ENCODE measurements at places on chromosomes 7 and 10. TPM values are rescaled to one million over a fixed set of nuclear protein-coding genes. Genes with fewer than 3 reads are reported as not detected.

The NAPEPLD gene
- 3.6 TPM for total RNA-seq

The INSIG1 gene
- total RNA-seq = 168 TPM

The VAX1 gene
- not detected for total RNA-seq

The GIMAP7 gene
- not detected for total RNA-seq

The UBE2D1 gene
- total RNA-seq = 12.1 TPM

The KCP gene
- 1.4 TPM for total RNA-seq

The STK17A gene
- 69.8 TPM for total RNA-seq

The MMRN2 gene
- 1.9 TPM for total RNA-seq

The PNLIPRP3 gene
- total RNA-seq = 0.13 TPM

The LBX1 gene
- not detected for total RNA-seq

The TFPI2 gene
- not detected for total RNA-seq

The ZNF804B gene
- total RNA-seq = not detected

DNA sequence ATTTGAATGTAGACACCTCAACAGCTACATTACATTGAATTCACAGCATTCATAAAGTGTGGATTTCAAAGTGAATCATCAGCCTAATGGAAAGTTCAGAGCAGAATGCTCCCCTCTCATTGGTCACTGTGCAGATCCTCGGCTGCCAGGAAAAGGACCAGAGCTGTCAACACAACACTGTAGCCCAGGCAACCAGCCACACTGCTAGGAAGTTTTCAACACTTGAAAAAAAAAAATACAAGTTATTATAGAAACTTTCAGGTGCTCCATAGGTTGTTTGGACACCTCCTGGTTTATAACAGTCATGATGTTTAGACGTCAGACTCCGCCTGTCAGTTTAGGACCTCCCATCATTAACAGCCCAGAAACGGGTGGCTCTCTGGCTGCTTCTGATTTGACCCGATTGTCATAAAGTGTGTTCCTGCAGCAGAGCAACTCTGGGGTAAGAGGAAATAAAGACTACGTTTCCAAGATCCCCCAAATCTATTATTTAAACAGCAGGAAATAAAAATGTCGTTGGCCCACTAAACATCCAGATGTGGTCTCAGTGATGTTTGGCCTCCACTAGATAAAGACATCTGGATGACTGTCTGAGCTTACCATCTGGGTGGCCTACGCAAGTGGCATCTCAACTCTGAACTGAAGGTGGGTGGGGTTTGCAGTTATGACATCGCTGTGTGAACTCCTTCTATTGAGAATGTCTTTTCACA lies 117.4 kb downstream of the CABCOCO1 start:
- DNase-seq = peak; percentile 80

GRCh38 chr10:78349911-78350663 lies 316.4 kb downstream of the RPS24 start:
- no peak for DNase-seq

GRCh38 chr7:22577470-22578001 lies 77.5 kb upstream of the STEAP1B start:
- peak; percentile 94 for DNase-seq

- no peak for DNase-seq
Measured at GRCh38 chr10:124388476-124388822, 30.3 kb downstream of the OAT start.

DNA sequence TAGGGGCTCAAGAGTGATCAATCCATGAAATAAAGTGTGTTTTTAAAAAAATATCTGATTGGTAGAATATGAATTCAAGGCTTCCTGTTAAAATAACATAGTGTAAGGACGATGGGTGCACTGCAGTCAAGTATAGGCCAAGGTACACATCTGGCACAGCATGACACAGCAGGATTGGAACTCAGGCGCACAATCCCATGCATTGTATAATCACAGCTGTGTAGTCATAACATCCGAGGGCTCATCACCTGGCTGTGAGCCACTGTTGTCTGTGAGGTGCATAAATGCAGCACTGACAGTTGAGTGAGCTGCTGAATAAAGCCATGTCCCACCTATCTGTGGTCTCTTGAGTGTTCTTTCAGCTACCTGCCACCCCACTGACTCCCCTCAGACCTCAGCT lies 142.3 kb upstream of the HPS1 start:
- peak; percentile 57 for DNase-seq

- no peak for DNase-seq
Measured at GRCh38 chr7:80771523-80771922, 133.1 kb downstream of the CD36 start.

GRCh38 chr10:73922007-73922863 lies 11.3 kb downstream of the PLAU start:
- DNase-seq = no peak

DNA sequence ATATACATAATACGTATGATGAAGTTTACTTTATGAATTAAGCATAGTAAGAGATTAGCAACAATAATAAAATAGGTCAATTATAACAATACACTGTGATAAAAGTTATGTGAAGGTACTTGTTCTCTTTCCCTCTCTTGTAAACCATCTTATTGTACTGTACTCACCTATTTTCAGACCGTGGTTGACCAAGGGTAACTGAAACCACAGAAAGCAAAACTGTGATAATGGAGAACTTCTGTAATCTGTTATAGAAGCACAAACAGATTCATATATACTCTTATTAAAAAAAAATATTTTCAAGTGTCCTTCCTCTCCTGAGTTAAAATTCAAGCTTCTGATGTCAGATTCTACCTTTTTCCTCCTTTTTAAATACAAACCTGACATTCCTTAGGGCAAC lies 1247.8 kb upstream of the SORCS1 start:
- DNase-seq = no peak

- DNase-seq = no peak
Measured at GRCh38 chr7:71636329-71636728, 504.4 kb downstream of the GALNT17 start.

DNA sequence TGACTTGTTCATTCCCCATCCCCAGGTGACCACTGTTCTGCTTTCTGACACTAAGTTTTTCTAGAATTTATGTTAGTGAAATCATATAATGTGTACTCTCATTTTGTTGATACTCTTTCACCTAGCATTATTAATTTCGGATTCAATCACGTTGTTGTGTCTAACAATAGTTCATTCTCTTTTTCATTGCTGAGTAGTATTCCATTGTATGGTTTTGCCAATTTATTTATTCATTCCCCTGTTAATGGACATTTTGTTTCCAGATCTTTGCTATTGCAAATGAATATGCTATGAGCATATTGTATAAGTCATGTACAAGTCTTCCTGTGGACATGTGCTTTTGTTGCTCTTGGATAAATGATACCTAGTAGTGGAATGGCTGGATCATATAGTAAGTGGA lies 146.4 kb downstream of the FAM204A start:
- DNase-seq = no peak

DNA sequence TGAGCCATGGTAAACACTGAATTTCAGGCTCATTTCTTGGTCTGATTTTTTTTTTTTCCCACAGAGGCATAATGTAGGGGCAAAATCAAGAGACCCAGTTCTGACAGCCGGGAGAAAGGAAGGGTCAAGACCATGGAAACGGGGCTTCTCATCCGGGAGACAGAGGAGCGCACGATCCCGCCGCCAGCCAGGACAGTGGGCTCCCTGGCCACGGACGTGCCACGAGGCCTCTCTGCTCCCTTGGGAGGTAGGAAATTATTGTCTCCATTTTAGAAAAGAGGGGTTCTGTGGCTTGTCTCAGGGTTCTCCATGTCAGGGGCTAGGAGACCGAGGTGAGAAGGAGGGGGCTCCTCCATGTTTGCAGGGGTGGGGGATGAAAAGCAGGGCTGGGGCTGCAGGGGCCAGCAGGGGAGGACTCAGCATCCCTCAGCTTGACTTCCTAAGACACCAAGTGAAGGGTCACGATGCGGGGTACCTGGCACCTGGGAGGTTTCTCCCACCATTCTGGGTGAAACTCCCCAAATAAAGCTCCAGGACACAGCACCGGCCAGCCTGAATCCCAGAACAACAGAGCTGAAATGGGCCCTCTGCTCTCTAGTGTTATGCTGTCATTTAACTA lies 37.6 kb downstream of the PPIF start:
- no peak for DNase-seq

GRCh38 chr7:51242881-51243518 lies 73.6 kb downstream of the COBL start:
- no peak for DNase-seq

DNA sequence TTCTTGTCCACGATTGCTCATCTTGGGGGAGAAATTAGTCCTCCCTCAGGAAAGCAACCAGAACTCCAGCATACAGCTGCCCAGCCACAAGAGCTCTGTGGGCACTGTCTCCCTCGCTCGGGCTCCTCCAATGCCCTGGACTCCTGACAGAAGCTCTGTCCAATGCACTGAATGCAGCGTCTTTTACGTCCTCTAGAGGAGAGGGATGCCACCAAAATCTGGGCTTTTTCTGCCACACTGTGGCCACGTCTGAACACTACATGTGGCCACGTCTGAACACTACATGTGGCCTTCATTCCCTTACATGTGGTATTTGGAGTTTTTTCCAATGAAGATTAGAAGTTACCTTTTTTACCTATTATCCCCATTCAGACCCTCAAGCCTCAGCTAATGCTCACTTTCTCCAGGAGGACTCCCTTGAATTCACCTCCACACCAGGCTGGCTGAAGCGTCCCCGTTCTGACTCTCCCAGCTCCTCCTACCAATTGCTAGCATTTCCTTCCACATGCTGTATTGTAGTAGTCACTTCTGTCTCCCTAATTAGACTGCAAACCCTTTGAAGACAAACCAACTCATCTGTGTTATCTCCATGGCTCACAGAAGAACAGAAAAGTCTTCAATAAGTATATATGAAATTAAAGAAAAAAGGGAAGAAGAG lies 134.3 kb upstream of the PDE1C start:
- peak; percentile 83 for DNase-seq

DNA sequence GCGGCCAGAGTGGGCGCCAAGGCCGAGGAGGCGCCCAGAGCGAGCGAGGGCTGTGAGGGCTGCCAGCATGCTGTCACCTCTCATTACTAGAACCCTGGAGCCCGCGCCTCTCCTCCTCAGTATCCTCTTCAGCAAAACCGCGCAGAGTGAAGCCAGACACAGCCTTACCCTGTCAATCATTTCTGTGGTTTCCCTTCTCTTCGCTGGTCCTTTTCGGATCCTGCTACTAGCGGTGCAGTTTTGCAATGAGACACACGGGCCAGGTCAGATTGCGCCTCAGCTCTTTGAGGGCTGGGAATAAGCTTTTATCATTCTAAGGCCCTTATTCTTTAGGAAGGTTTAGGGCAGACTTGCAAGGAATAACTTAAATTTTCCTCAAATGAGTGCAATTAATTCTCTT lies 55.5 kb upstream of the FAM171A1 start:
- peak; percentile 3 for DNase-seq

DNA sequence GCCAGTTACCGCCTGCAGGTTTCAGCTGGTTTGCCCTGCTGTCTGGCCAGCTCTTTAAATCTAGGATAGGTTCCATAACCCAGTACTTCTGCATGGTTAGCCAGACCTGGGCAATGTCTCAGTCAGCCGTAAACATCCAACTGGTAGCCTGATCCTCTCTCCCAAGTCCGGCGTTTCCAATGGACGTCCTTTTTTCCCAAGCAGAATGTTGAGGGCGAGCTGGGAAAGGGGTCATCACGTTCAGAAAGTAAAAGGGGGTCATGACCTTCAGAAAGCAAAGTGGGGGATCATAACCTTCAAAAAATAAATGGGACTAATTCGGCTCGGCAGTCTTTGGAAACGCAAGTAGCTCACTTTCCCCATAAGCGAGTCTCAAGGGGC lies 430 bp downstream of the PON3 start:
- DNase-seq = no peak

GRCh38 chr7:142880876-142881505 lies 4.6 kb downstream of the TRPV6 start:
- DNase-seq = peak; percentile 18

- no peak for DNase-seq
Measured at GRCh38 chr7:133252506-133252857, 396 bp upstream of the EXOC4 start.

DNA sequence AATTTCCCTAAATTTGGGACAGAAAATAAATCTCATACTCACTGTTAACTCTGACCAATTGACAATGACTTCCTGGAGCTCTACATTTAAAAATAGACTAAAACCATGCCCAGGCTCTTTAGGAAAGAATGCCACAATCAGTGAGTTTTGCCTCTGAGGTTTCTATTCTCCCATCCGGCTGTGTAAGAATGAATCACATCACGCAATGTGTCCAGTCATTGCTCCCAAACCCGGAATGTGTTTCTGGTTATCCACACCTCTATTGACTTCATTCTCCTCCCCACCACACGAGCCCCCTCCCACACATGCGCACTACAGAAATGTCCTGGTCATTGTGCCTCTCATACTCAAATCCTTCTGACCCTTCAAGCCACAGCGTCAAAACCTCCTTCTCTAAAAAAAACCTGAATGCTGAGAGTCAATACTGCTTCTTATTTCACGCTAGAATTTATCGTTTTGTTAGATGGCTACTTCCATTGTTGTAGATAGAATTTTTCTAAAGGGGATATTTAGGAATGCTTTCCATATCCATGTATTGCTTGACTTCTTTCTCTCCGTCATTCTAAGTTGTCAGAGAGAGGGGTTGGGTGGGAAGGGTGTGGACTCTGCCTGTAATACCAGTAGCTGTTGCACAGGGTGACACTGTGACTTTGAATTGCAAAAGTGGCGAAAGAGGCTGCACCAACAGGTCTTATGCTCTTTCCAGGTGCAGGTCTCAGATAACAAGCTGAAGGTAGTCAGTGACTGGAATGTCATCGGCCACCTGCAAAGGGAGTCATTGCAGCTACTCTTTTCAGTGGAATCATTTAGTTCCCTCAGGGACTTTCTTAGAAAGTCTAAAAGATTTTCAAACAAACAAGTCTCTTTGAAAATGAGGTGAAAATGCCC lies 356.6 kb downstream of the PAXIP1 start:
- peak; percentile 84 for DNase-seq

- no peak for DNase-seq
Measured at GRCh38 chr10:79323602-79324001, 23.7 kb upstream of the PPIF start.

GRCh38 chr10:1132584-1132983 lies 76.4 kb downstream of the WDR37 start:
- no peak for DNase-seq

GRCh38 chr7:32062150-32062549 lies 8.1 kb downstream of the PDE1C start:
- DNase-seq = peak; percentile 44

DNA sequence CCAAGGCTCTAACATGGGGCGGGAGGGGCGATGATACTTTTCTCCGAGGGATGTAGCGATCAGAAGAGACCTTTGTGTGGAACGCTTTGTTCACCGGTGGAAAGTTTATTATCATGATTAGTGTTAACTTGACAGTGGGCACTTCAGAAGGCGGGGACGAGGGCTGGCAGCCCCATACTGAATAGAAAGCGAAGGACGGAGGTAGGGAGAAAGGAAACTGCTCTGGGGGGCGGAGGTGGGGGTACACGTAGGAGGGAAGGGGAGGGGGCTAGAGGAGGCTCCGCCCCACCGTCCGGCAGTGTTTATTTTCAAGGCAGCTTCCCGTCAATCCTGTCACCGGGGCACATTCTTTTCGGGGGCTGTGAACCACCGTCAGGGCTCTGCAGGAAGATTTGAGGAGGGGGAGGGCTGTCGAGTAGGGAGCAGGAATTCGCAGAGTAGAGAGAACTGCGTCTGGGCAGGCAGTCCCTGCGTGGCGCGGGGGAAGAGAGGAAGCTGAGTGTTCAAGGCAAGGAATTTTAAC lies 9.4 kb upstream of the NKX2-3 start:
- no peak for DNase-seq
